ENCODE measurements at places on chromosomes 5 and 9.

DNA sequence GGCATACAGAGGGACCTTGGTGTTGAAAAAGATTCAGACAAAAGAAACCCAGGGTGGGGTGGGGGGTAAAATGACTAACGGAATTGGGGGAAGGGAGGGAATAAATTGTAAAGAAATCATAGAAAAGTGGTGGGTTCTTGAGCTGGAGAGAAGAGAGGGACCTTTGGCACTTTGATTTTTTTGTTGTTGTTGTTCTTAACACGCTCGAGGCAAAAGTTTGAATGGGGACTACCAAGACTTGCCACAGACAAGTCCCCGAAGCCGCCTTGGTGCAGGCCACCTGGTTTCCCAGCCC lies 616 bp downstream of the VCAN start:
- no peak for DNase-seq

DNA sequence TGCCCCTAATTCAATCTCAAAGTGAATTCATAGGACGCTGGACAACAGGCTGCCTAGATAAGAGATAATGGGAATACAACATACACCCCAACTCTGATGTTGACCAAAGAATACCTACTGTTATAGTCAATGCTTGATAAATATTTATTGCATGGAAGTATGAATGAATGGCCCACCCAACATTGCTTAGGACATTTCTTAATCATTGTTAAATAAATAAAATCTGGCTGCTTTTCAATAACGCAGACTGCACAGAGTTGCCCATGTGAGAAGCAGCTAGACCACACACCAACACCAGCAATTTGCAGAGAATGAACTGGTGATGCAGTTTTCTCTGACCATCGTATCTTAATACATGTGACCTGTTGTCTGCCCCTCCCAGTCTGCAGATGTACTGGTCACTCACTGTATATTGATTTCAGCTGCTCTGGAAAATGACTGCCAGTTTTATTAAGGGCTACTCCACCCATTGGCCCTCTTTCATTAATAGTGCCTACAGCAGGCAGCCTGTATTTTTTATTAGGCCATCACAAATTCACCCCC lies 236.2 kb upstream of the WWC1 start:
- DNase-seq: no peak

GRCh38 chr5:67636091-67636490 lies 439.5 kb upstream of the CD180 start:
- DNase-seq: peak; percentile 26

GRCh38 chr9:123120953-123121352 lies 87.5 kb downstream of the GPR21 start:
- no peak for DNase-seq

- DNase-seq: no peak
Observed at GRCh38 chr9:36456480-36457065, 56.5 kb upstream of the RNF38 start.

DNA sequence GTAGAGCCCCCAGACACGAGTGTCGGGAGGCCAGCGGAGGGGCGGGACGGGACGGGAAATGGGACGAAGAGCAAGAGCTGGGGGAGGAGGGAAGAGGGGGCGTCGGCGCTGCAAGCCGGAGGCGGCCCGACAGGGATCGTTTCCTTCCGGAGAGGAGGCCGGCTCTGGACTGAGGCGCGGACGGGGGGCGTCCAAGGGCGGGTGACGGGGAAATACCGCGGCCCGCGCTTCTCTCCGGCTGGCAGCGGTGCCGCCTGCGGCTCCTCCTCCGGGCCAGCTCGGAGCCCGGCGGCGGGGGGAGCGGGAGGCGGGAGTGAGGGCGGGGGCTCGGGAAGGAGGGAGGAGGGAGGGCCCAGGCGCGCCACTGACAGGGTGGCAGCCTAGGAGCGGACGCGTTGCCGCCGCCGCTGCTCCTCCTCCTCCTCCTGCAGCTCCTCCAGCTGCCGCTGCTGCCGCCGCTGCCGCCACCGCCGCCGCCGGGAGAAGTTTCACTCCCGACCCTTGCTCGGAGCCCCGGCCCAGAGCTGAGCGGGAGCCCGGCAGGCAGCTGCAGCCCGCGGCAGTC lies at the start of gene CHSY3:
Gene CHSY3, plus strand, starts transcription at position 364 of the 565 bp plus-strand sequence.
- peak; percentile 94 for DNase-seq

- no peak for DNase-seq
Observed at GRCh38 chr5:169767938-169768337, 130.9 kb downstream of the DOCK2 start.

DNA sequence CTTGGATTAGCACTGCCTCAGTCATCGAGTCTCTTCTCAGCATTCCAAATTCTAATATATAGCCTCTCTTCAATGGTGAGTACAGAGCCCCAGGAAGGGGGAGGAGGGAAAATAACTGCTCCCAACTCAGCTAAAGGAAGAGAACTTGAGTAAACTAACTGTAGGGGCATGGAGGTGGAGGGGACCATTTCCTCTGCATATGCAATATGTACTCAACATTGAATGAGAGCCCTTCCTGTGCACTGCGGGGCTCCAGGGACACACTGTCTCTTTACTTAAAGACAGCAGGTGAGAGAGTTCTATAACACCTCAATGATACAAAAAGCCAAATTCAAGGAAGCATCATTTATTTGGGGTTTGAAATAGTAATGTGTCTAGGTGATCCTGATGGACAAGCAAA lies 75.1 kb downstream of the GNAQ start:
- no peak for DNase-seq

- no peak for DNase-seq
Observed at GRCh38 chr9:120713257-120714087, 798 bp downstream of the MEGF9 start.

GRCh38 chr5:112417931-112418658 lies 982 bp downstream of the EPB41L4A start:
- DNase-seq: peak; percentile 41

- DNase-seq: no peak
Observed at GRCh38 chr9:93677641-93678136, 101.3 kb downstream of the PHF2 start.

DNA sequence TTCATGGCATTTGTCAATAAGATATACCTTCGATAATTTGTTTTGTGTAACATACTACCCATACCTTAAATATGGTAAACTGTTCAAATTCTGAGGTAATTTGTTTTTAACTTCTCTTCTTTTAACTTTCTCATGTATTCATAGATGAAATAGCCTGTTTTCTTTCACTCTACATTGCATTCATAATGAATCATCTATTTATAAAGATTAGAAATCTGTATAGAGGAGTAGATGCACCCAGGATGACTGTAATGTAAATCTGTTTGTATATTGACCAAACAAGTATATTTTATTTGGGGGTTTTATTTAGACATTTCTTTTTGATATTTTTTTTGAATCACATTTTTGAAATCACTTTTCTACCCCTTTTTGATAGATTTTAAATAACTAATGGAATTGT lies 144.6 kb downstream of the CD180 start:
- no peak for DNase-seq

- no peak for DNase-seq
Observed at GRCh38 chr5:35656721-35657120, 39.1 kb downstream of the SPEF2 start.

DNA sequence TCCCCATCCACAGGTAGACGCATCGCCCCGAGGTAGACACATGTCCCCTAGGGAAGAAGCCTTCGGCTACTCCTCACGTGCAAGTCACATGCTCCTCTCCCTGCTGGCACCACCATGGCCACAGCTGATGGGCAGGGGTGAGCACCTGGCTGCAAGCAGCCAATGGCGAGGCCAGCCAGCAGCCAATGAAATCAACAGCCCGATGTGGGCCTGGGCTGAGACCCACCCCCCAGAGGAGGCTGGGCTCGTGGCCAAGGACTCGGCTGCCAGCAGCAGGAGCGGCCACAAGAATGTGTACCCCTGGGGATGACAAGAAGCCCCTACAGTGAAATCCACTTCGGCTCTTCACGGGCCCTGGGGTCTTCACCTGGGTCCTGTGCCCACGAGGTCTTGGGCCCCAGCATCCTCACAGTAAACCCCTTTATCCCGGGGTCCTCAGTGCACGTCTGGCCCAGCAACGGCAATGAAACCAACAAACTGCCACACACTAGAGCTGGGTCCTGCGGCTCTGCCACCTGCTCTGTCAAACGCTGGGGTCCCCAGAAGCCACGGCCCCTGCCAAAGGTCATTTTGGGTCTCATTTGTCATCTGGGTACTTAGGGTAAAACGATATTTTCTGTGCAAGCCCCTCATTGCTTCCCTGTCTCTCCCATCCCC lies 22.1 kb upstream of the PTGES start:
- DNase-seq: no peak

DNA sequence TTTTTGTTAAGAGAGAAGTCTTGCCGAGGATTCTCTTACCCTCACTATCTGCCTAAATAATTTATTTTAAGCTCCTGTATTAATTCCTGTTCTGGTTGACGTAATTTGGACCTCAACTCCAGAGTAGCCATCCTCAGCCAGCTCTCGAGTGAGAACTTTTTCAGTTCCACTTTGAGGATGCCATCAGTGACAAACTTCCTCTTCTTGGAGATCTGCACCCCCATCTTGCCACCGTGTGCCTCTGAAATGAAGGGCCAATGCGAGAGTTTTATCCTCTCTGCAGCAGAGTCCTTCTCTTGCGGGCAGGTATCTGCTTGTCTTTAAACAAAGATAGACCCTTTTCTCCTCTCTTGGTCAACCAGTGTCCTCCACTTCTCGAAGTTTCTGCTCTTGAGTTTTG lies 19.5 kb upstream of the TMEM174 start:
- DNase-seq: no peak

DNA sequence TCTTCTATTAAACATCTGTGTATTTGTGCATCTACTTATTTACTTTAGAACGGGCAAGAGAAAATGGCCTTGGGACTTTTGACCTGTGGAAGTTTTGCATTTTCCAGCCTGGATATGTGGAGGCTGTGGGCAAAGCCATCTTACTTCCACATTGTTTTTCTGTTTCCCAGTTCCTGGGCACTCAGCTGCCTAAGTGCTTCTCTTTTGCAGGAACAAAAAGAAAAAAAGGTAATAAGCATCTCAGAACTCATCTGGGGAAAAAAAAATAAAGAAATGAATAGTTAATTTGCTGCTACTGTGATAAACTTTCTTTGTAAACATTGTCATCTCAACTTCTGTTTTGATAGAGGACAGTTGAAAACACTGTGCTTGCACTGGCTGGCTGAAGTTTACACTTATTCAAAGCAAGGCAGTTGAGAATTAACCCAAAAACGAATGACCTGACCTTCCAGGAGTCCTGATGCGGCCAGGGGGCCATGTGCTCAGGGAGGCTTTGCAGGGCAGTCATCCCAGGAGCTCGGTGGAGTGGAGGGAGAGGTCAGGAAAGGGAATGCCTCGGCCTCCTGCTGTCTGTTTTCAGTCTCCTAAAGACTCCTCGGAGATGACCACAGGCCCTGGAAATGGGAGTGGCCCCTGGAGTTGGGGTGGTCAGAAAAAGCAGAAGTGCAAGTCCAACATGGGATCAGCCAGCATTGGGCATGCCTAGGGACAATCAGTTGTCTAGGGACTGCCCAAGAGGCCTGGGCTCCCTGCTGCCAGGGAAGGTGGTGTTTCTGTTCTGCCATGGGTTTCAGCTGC lies 75.5 kb downstream of the RAI14 start:
- DNase-seq: no peak

DNA sequence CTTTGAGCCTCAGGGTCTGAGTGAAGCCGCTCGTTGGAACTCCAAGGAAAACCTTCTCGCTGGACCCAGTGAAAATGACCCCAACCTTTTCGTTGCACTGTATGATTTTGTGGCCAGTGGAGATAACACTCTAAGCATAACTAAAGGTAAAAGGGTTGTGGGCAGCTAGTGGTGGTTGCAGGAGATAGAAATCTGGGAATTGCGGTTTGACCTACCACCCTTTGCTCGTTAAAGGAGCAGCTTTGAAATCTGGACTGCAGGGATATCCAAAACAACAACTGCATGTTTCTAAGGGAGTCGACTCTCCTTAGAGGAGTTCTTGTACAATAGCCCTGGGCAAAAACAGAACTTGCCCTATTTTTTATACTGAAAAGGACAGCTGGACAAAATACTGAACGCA lies 19.0 kb downstream of the ABL1 start:
- no peak for DNase-seq

- no peak for DNase-seq
Observed at GRCh38 chr5:102603670-102604069, 104.9 kb upstream of the SLCO6A1 start.

- no peak for DNase-seq
Observed at GRCh38 chr9:33167972-33168461, 881 bp upstream of the B4GALT1 start.

DNA sequence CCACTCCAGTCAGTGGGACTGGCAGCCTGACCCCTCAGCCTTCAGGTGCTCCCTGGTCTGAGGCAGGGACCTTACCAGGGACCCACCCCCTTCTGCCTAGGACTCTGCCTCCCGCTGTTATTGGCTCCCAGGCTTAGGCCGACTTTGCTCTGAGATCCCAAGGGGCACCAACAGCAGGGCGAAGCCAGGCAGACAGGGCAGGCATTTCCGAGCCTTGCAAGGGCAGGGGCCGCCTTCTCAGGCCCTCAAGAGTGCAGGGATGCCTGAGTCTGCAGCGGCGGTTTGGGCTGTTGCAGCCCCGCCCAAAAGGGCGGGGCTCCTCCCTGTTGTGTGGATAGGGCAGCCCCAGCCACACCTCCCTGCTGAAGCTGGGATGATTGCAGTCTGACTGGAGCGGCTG lies 644.6 kb downstream of the PRR16 start:
- DNase-seq: no peak

DNA sequence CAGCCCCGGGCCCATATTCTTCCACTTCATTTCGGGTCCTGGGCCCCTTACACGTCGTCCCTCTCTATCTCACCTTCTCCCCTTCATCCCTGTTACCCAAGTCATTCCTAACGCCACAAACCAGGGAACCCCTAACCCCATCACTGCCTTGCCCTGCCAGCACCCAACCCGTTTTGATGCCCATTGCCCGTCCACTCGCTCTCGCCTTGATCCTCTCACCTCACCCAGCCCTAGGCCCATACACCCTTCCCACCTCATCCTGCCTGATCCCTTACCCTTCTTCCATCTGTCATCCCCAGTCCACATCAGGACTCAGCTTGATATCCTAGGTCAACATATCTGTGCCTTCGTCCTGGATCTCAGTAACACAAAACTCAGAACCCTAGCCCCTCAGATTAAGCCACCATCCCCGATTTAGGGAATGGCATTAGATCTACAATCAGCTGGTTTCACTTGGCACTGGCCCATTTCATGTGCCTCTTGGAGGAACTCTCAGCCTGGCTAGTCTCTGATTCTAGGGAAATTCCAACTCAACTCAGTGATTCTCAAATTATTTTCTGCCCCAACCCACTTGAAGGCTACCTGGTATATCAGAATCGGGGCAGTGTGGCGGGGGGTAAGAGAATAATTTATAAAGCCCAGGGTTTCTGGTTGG lies 489 bp downstream of the CHMP5 start:
- DNase-seq: no peak

DNA sequence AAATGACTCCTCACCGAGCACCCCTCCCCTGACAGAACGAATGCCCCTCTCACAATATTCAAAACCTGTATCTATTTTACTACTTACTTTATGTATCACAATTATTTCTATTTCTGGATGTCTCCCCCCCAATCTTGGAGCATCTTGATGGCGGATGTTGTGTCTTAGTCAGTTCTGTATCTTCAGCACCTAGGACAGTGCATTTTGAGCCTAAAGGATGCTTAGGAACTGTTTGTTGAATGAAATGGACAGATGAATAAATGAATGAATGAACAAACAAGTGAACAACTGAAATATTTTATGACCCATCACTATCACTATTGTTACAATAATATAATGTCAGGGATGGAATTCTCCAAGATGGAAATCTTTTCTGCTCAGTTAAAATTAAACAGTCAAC lies 295.7 kb downstream of the DNAH5 start:
- no peak for DNase-seq

Data from spinal cord (tissue), 10 donors.